ENCODE measurements at places on chromosomes 4 and X. TPM values are rescaled to one million over a fixed set of nuclear protein-coding genes. Genes with fewer than 3 reads are reported as not detected.

GPC3 gene
- total RNA-seq = 5.4 TPM

DMP1 gene
- not detected for total RNA-seq

F8A3 gene
- 0.19 TPM for total RNA-seq

BGN gene
- 84.3 TPM for total RNA-seq

ABCG2 gene
- total RNA-seq = 1.6 TPM

NKAP gene
- total RNA-seq = 5.0 TPM

MAGEC2 gene
- not detected for total RNA-seq

PCYT1B gene
- total RNA-seq = 0.36 TPM

- DNase-seq = no peak
- no peak overlapping the region for H3K27ac ChIP-seq
- no peaks in the 10 kb centered on the region for H3K4me1 ChIP-seq
- no peaks in the 10 kb centered on the region for H3K27me3 ChIP-seq
Observed at GRCh38 chr4:83889802-83890201, 353.9 kb downstream of the GPAT3 start.

GRCh38 chrX:31893525-31893924 is 821.7 kb upstream of the FTHL17 start:
- no peak for DNase-seq
- H3K4me1 ChIP-seq = no peaks in the 10 kb centered on the region
- no peaks in the 10 kb centered on the region for H3K36me3 ChIP-seq
- H3K27me3 ChIP-seq = no peaks in the 10 kb centered on the region

DNA sequence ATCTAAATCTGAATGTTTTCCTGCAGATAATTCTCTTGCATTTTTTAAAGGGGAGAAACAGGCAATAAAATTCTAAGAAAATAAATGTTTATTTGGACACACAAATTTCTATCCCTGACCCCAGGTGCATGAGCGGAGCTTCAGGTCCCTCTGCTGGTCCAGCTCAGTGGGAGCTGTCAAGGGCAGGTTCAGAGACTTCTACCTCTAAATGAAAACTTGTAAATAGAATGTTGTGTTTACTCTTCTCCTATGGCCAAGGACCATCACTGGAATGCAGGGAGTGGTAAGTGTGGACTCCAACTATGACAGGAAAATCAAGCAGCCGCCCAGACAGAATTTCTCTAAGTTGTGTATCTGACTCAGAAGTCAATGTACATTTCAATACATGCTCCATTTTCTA is 148.6 kb upstream of the TTC29 start:
- H3K27me3 ChIP-seq = no peaks in the 10 kb centered on the region
- H3K4me1 ChIP-seq = no peaks in the 10 kb centered on the region
- no peaks in the 10 kb centered on the region for H3K36me3 ChIP-seq
- DNase-seq = no peak

DNA sequence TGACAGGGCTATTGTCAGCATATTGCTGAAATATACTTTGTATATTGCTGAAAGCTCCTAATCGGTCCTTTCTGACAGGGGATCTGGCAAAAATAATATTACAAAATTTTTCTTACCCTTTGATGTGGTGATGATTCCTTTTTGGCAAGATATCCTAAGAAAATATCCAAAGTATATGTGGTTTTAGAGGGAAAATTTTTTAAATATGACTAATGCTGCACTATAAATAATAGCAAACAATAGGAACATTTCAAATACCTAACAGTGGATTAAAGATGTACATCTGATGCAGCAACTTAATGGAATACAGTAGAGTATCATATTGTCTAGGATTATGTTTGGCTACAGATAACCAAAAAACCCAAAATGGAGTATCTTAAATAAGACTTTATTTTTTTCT is 49.6 kb downstream of the RRAGB start:
- no peaks in the 10 kb centered on the region for H3K4me1 ChIP-seq
- H3K27ac ChIP-seq = no peak overlapping the region
- no peaks in the 10 kb centered on the region for H3K27me3 ChIP-seq

GRCh38 chr4:185470501-185471195 is 885 bp downstream of the CCDC110 start:
- no peaks in the 10 kb centered on the region for H3K36me3 ChIP-seq
- H3K27ac ChIP-seq = peak overlapping the region; percentile 55
- H3K27me3 ChIP-seq = no peaks in the 10 kb centered on the region
- peak; percentile 49 for DNase-seq
- H3K4me3 ChIP-seq = peak overlapping the region; percentile 92
- H3K4me1 ChIP-seq = peaks cover 16% of the 10 kb centered on the region

GRCh38 chrX:40471965-40472648 is 108.7 kb upstream of the ATP6AP2 start:
- peak overlapping the region; percentile 21 for H3K4me3 ChIP-seq
- H3K27me3 ChIP-seq = no peaks in the 10 kb centered on the region
- no peaks in the 10 kb centered on the region for H3K36me3 ChIP-seq

DNA sequence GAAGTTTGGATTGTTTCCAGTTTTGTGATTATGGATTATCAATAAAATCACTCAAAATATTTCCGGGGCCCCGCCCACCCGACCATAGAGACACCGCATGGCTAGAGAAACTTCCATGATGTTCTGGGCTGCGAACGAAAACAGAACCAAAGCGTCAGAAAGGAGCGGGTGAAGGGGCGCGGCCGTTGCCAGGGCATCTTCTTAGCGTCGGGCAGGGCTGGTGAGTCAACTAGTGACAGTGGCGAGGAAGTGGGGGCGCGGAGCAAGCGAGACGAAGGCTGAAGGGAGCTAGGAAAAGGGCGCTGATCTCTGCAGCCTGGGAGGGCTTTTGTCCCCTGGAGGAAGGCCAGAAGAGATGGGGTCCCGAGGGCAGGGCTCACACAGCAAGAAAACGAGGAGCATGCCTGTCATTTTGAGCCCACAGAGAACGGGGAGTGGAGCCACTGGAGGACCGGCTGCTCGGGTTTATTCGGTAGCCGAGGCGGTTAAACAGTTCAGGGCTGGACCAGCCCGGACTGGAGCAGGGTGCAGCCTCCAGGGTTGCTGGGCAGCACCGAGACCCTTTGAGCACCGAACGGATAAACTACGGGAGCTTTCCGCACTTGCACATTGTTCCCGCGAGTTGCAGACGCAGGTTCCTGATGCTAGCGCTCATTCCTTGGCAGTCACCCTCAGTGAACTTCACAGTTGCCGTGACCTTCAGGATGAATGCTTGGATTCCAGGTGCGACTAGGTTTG is 298.1 kb upstream of the TRPC5 start:
- no peak for DNase-seq
- no peak overlapping the region for H3K4me3 ChIP-seq
- H3K36me3 ChIP-seq = no peaks in the 10 kb centered on the region
- H3K27me3 ChIP-seq = no peaks in the 10 kb centered on the region
- no peak overlapping the region for H3K27ac ChIP-seq
- H3K4me1 ChIP-seq = no peaks in the 10 kb centered on the region

DNA sequence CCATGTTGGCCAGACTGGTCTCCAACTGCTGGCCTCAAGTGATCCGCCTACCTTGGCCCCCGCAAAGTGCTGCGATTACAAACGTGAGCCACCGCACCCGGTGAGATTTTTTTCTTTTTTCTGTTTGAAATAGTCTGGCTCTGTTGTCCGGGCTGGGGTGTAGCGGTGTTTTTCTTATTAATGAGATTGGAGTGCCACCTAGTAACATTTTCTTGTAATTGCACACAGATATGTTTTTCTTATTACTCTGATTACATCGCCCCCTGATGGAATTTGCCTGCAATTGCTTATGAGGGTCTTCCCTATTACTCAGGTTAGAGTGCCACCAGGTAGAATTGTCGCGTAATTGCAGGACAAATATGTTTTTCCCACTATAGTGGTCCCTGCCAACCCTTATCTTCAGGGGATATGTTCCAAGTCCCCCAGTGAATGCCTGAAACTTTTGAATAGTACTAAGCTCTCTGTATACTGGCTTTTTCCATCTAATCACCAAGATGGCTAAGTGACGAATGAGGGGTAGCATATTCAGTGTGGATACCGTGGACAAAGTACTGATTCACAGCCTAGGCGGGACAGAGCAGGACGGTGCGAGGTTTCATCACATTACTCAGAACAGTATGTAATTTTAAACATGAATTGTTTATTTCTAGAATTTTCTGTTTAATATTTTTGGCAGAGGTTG is 8.6 kb upstream of the PDHA1 start:
- no peak for DNase-seq
- H3K36me3 ChIP-seq = no peaks in the 10 kb centered on the region
- H3K4me3 ChIP-seq = no peak overlapping the region
- peaks cover 7% of the 10 kb centered on the region for H3K4me1 ChIP-seq

DNA sequence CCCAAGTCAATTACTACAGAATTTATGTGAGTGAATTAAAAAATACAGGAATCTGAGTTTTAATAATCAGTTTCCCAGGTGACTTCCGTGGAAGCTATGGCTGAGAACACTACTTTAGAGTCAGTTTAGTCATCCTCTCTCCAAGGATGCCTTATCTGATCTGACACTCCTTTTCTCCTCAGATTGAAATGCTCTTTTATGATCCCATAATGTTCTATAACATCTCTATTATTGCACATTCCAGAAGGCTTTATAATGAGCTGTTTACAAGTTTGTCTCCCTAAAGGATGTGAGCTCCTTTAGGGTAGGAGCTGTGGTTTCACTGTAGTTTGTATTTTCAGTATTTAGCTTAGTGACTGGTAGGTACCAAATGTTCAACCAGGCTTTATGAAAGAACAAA is 90.0 kb downstream of the GPRIN3 start:
- no peak overlapping the region for H3K4me3 ChIP-seq
- no peaks in the 10 kb centered on the region for H3K27me3 ChIP-seq
- no peak overlapping the region for H3K27ac ChIP-seq

All from left ventricle myocardium inferior (tissue), 1 donor.